ENCODE measurements at places on chromosomes 7 and 10.

- no peak for DNase-seq
These were observed 15.3 kb downstream of the ABLIM1 start for GRCh38 chr10:114642729-114643128.

DNA sequence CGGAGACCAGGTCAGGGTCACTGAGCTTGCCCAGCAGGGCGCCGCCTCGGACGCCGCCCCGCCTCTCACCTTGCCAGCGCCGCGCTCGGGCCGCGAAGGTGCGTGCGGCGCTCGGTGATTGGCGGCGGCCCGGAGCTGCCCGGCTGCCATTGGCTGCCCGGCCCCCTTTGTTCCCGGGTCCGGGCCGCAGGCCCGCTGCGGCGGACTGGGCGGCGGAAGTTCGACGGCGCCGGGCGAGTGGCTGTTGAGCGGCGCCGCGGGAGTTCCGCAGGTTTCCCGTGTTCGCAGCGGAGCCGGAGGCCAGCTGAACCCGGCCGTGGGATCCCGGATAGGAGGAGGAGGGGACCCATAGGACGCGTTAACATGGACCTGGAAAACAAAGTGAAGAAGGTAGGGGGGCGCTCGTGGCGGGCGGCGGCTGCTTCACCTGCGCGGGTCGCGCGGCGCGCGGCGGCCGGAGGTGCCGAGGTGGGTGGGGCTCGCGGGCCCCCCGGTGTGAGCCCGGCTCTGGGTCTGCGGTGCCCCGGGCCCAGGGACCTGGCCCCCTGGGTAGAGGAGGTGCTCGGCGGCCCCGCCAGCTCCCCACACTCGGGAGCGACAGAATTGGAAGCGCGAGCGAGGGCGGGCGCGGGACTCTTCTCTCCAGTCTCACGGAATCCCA, at the start of gene TES:
Gene TES, plus strand, starts transcription at position 195 of the 661 bp plus-strand sequence. Its CDS starts 169 bp downstream, at position 364.
- no peak for DNase-seq

- DNase-seq = no peak
These were observed 33.7 kb downstream of the MGMT start for GRCh38 chr10:129500617-129501339.

DNA sequence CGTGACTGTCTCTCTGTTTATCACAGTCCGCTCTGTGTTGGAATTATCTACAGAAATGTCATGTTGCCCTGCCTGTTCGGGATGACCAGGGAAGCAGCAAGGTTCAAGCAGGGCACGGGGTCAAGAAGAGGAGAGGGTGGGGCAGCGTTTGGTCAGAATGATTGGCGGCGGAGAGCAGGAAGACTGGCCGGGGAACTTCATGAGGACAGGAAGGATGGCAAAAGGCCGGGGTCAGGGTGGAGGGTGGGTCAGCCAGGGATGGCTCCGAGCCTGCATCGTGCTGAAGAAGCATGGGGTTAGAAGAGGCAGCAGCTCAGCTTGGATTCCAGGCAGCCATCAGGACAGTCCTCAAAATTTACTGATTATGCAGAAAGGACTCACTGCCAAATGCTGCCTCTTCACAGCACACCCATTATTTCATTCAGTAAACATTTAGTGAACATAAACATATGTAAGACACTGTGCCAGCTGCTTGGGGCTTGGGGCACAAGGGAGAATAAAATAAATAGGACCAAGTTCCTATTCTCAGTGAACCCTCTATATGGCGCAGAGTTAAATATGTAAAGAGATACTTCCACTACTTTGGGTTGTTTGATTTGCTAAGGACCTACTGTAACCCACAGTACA, 42.8 kb downstream of the WNT2 start:
- DNase-seq = no peak

GRCh38 chr7:26563406-26563805, 271.7 kb downstream of the SNX10 start:
- no peak for DNase-seq

GRCh38 chr7:96285579-96285978, 36.3 kb downstream of the SLC25A13 start:
- DNase-seq = no peak
